NCI-H1930 (cell line): ENCODE measurements at places on chromosomes 2 and 18.

GRCh38 chr2:203681978-203682377 is 24.5 kb upstream of the CD28 start:
- no peak for DNase-seq

DNA sequence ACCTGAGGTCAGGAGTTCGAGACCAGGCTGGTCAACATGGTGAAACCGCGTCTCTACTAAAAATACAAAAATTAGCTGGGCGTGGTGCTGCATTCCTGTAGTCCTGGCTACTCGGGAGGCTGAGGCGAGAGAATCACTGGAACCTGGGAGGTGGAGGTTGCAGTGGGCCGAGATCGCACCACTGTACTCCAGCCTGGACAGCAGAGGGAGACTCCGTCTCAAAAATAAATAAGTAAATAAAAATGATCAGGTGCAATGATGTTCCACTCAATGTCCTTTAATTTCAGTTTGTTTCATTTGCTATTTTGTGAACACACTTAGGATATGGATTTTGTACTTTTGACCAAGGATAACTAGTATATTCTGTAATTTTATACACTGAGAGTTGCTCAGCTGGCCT is 9.3 kb downstream of the HADHA start:
- no peak for DNase-seq

- no peak for DNase-seq
These were observed 11.0 kb downstream of the EN1 start for GRCh38 chr2:118836411-118836930.

- no peak for DNase-seq
These were observed 244.1 kb downstream of the ICOS start for GRCh38 chr2:204180649-204181048.

DNA sequence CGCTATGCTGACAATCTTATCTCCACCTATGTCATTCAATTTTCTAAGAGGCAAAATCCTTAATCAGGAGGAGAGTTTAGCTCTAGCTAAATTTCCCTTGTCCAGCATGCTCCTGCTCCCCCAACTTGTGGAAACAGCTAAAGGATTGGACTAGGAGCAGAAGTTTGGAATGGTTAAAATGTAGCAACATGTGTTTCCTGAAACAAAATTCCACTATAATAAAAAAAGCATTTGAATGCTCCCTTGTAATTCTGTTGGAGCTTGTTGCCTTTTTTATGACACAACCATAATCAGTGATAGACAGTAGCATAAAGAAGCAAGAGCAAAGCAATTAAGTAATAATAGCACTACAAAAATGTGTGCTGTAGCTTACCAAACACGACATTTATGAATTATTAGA is 6.9 kb downstream of the ACTR3 start:
- no peak for DNase-seq

DNA sequence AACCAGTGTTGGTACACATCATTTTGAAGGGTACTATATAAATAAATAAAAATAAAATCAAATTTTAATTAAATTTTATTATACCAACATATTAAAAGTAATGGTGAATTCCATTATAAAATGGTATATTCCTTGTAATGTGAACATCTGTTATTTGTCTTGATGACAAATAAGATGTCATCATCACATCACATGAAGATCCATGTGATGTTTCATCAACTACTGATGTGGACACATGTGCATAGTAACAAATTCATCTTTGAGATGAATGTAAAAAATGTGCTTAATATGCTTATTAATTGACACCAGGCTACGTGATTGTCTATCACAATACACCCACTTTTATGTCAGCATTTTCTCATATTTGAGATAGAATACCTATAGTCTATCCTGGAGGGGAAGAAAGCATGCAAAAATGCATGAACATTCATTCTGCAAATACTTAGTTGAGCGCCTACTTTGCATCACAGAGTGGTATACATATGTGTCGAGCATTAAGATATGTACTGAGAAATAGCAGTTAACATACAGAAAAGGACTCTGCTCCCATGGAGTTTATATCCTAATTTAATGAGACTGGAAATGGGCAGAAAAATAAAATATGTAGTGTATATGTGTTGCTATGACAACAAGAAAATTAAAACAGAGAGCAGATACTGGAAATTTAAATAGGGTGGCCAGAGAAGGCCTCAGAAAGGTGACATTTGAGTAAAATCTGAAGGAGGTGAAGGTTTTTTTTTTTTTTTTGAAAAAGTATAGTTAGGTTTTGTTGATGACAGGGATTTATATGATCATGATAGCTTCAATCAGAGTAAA is 281.1 kb downstream of the ARHGAP15 start:
- no peak for DNase-seq

DNA sequence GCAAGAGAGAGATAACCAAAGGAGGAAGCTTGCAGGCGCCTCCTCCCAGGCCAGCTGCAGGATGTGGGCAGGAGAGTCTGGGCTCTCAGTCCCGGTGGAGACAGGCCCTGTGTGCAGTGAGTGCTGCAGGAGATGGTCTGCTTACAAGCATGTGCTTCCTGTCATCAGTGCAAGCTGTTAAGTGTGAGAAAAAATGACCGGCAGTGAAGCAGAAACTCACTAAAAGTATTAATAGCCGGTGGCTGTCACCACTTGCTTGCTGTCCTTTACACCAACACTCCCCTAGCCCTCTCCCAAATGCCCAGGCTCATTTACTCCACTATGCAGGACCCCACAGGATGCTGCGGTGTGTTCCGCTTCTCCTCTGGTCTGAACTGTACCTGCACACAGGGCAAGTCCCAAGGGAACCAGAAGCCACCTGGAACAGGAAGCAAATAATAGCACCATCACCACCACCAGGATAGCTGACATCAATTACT is 435.6 kb upstream of the HS6ST1 start:
- no peak for DNase-seq

DNA sequence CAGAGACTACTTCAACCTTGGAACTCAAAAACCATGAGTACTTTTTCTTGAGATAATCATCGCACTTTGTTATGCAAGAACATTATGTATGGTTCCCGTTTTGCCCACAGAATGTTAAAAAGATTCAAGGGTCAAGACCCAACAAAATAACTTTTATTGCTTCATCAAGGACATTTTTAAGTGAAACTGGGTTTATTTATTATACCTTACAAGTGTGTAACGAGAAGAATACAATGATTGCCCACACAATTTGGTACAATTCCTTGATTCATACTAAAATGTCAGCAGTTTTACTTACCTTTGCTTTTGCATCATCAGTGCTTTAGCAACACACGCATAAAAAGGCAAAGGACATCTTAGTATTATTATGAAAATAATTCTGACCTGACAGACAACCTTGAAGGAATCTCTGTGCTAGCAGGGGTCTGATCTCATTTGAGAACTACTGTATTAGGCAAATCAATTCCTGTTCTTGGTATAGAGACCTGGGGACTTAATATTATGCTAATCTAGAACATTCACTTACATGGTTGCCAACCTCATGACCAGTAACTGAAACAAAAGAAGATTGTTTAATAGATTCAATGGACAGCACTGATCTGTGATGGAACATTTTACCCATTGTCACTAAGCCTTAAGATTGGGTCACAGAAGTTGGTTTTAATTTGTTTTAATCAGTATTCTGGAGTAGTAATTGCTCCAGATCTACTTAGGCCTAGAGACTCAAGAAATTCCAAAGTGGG is 16.2 kb downstream of the CCDC88A start:
- no peak for DNase-seq

GRCh38 chr2:44429034-44429433 is 67.3 kb downstream of the CAMKMT start:
- DNase-seq, result no peak

GRCh38 chr2:84283506-84283905 is 175.6 kb downstream of the SUCLG1 start:
- DNase-seq, result no peak

- no peak for DNase-seq
These were observed 679 bp upstream of the WDR75 start for GRCh38 chr2:189440644-189440946.
